B cell (primary cell): ENCODE measurements at places on chromosomes 3 and 15. TPM values are rescaled to one million over a fixed set of nuclear protein-coding genes. Genes with fewer than 3 reads are reported as not detected.
A peak's percentile ranks its signal among the peaks of the same experiment; 100 is the strongest.

The ARID3B gene
- 30.9 and 31.0 TPM in 2 replicates for total RNA-seq

DNA sequence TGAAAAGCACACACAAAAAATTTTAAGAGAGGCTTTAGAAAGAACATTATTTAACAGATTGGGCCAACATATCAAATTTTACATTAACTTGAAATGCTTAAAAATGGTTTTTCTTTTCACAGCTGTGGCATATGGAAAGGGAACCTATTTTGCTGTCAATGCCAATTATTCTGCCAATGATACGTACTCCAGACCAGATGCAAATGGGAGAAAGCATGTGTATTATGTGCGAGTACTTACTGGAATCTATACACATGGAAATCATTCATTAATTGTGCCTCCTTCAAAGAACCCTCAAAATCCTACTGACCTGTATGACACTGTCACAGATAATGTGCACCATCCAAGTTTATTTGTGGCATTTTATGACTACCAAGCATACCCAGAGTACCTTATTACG is 47.5 kb downstream of the PARP14 start:
- DNase-seq = no peak
- H3K27me3 ChIP-seq = no peaks in the 10 kb centered on the region
- peaks cover 25% of the 10 kb centered on the region for H3K36me3 ChIP-seq
- H3K27ac ChIP-seq = peak overlapping the region; percentile 24
- H3K4me1 ChIP-seq = no peaks in the 10 kb centered on the region

DNA sequence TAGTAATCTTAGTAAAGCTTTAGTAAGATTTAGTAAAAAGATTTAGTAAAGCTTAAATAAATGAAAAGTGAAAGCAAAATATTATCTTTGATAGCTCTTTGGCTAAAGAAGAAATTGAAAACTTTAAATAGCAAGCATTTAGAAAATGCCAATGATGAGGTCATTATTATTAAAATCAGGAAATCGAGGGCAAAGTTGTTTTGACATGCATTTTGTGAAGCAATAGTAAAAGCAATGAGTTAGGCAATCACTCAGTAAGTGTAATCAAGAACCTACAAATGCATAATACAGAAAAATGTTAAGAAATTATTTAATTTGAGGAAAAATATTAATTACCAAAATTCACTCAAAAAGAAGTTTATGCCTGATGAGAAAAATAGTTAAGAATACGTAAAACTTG is 280.3 kb upstream of the MME start:
- H3K4me3 ChIP-seq = no peak overlapping the region
- no peaks in the 10 kb centered on the region for H3K4me1 ChIP-seq
- no peak overlapping the region for H3K27ac ChIP-seq
- DNase-seq = no peak

The GOLGA8Q gene
- 2.3 and 2.5 TPM in 2 replicates for total RNA-seq

GRCh38 chr3:138774529-138775253 is 60.0 kb downstream of the PIK3CB start:
- no peak overlapping the region for H3K27ac ChIP-seq
- no peaks in the 10 kb centered on the region for H3K4me1 ChIP-seq
- no peaks in the 10 kb centered on the region for H3K27me3 ChIP-seq

- peaks cover 14% of the 10 kb centered on the region for H3K4me1 ChIP-seq
- H3K27me3 ChIP-seq = no peaks in the 10 kb centered on the region
- no peak overlapping the region for H3K27ac ChIP-seq
- no peak overlapping the region for H3K4me3 ChIP-seq
- H3K36me3 ChIP-seq = no peaks in the 10 kb centered on the region
- DNase-seq = no peak
Measured at GRCh38 chr15:68676011-68676605, 97.3 kb downstream of the CORO2B start.

DNA sequence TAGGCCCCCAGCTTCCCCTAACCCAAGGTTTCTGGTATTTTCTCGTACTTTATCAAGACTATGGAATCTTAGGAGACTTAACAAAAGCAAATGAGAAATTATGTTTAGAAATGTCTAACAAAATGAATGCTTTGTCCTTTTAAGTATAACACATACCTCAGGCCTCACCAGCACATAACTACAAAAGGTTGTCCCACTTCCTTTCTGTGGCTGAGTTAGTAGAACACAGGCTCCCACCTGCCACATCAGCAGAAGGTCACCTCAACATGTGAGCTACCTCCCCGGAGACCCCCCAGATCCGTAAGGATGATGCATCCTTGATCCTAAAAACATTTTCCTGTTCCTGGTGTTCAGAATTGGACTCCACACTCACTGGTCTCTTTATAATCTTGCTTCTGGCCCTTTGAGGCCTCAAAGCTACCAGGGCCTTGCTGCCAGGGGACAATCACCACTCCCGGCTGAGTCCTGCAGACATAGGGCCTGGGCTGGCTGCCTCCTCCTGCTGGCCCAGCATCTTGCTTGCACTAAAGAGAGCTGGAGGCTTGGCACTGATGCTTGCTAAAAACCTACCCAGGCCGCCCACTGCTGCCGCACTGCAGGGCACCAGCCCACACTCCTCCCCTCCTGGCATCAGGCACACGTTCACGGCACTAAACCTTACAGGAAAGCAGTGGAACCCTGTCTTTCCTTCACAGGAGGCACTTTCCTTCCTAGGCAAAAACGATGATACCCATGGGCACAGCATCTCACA is 2.9 kb downstream of the CCRL2 start:
- DNase-seq = no peak
- peaks cover 27% of the 10 kb centered on the region for H3K4me1 ChIP-seq
- no peak overlapping the region for H3K27ac ChIP-seq
- no peaks in the 10 kb centered on the region for H3K36me3 ChIP-seq
- no peaks in the 10 kb centered on the region for H3K27me3 ChIP-seq

The PPCDC gene
- 14.8 and 15.1 TPM in 2 replicates for total RNA-seq

DNA sequence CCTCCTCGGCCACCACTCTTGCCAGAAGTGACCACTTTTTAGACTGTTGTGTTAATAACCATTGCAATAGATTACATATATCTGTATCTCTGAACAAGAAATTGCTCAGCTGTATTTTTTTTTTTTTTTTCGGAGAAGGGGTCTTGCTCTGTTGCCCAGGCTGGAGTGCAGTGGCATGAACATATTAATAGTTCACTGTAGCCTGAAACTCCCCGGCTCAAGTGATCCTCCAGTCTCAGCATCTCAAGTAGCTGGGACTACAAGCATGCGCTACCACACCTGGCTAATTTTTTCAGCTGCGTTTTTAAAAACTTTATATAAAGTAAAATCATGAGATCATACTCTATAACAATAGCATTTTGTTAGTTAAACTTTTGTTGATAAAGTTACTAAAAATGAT is 609.0 kb downstream of the ZNF385D start:
- no peaks in the 10 kb centered on the region for H3K4me1 ChIP-seq
- H3K27me3 ChIP-seq = no peaks in the 10 kb centered on the region
- H3K27ac ChIP-seq = no peak overlapping the region

- H3K27ac ChIP-seq = no peak overlapping the region
- H3K4me1 ChIP-seq = no peaks in the 10 kb centered on the region
- DNase-seq = no peak
- no peak overlapping the region for H3K4me3 ChIP-seq
- peaks cover 54% of the 10 kb centered on the region for H3K36me3 ChIP-seq
Measured at GRCh38 chr15:75606711-75607699, 18.5 kb downstream of the SNUPN start.

The SV2B gene
- 0.24 TPM in 1 of 2 replicates, not detected in the other for total RNA-seq

The FMN1 gene
- total RNA-seq = 0.96 and 1.2 TPM in 2 replicates

The SAXO2 gene
- total RNA-seq = 25.0 and 30.2 TPM in 2 replicates

DNA sequence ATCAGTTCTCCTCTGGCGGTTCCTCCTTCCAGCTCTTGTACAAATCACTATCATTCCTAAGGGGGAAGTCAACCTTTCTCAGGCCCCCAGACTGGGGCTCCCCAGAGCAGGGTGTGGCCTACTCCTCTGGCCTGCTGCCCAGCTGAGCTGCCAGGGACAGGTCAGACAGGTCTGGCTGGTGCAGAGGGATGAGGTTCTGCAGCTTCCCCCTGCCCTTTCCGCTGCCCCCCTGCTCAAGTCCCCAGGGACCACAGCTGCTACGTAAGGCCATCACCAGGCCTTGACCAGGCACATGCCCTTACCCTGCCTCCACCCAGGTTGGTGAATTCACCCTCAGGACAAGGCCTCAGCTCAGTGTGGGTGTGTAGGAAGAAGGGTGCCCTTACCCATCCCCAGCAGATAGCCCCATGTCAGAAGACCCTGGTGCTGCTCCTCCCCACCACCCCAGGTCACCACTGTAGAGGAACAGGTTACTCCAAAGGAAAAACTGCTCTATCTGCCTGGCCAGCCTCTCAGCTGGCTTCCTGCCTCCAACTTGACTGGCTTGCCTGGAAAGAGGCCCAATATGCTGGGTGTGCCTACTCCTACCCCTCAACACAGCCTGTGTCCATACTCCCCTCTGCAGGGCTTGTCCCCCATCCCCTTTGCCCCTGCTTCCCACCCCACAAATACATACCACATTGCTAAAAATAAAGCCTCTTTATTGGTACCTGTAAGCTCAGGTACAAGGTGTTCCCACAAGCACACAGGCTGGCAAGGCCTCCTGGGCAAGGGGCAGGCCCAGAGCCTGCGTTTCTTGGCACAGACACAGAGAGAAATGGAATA is 12.0 kb downstream of the CSRNP1 start:
- no peak overlapping the region for H3K4me3 ChIP-seq
- peak overlapping the region; percentile 52 for H3K27ac ChIP-seq

The RBP2 gene
- total RNA-seq = not detected in 2 replicates

DNA sequence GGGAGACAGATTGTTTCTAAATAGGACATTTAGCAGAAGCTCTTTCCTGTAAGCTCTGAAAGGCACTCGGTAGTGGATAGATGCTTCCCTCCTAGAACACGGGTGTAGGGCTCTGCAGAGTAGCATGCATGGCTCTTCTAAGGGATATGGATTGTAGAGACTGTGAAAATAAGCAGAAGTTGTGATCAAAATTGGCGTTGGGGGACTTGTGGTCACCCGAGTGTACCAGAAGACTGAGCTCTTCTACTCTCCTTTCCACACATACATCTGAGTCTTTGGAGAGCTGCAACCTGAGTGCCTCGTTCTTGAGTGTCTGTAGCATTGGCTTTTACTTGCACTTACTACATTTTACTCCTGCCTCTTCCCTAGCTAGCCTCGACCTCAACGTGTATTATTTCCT is 197.7 kb downstream of the LPP start:
- no peak for DNase-seq
- no peak overlapping the region for H3K4me3 ChIP-seq
- H3K27me3 ChIP-seq = no peaks in the 10 kb centered on the region
- peaks cover 28% of the 10 kb centered on the region for H3K4me1 ChIP-seq
- H3K27ac ChIP-seq = no peak overlapping the region
- no peaks in the 10 kb centered on the region for H3K36me3 ChIP-seq
